ENCODE measurements at places on chromosomes 7 and 10.

DNA sequence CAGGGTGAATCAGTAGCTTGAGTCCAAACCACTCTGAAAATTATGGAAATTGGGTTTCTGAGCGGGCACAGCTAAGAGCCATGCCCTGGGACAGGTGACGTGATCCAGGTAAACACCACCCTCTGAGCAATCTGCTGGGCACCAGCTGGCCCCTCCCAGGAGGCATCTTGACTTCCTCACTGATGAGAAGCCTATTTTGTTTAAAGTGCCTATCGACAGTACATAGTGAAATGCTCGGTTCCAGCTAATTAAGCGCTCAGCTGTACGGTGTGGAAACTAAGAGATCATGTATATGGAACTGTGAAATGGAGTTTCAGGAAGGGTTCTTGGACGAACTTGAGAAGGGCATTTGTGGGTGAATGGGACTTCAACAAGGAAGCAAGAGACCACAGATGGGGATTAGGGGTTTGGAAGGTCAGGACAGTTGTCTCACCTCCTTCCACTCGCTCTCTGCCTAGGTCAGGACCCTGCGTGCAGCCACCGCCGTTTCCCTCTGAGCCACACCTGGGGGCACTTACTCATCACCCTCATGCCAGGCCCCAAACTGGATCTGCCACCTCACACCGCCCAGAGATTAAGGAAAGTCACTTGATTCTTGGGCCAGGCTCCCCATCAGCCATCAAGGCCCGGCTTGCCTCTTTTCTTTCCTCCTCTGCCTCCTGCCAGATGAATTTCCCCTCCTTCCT is 3.2 kb downstream of the ITPRIP start:
- DNase-seq, result no peak

GRCh38 chr7:69847921-69848612 is 249.8 kb downstream of the AUTS2 start:
- no peak for DNase-seq

GRCh38 chr10:9682802-9683201 is 1334.9 kb upstream of the CELF2 start:
- no peak for DNase-seq

DNA sequence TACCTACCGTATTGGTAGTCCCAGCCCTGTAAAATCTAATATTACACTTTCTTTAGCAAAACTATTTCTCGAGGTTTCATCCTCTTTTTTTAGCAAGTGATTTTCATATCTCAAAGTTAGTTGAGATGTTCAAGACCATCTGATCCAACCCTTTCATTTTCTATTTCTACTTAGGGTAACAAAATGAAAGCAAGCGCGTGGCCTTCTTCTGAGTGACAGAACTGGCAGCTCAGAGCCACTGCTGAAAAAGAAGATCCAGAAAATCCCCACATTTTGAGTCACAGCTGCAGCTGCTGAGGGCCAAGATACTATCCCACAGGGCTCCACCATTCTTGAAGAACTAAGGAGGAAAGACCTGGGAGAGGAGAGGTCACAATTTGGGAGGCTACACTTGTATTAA is 24.8 kb upstream of the ZNF800 start:
- DNase-seq, result no peak

DNA sequence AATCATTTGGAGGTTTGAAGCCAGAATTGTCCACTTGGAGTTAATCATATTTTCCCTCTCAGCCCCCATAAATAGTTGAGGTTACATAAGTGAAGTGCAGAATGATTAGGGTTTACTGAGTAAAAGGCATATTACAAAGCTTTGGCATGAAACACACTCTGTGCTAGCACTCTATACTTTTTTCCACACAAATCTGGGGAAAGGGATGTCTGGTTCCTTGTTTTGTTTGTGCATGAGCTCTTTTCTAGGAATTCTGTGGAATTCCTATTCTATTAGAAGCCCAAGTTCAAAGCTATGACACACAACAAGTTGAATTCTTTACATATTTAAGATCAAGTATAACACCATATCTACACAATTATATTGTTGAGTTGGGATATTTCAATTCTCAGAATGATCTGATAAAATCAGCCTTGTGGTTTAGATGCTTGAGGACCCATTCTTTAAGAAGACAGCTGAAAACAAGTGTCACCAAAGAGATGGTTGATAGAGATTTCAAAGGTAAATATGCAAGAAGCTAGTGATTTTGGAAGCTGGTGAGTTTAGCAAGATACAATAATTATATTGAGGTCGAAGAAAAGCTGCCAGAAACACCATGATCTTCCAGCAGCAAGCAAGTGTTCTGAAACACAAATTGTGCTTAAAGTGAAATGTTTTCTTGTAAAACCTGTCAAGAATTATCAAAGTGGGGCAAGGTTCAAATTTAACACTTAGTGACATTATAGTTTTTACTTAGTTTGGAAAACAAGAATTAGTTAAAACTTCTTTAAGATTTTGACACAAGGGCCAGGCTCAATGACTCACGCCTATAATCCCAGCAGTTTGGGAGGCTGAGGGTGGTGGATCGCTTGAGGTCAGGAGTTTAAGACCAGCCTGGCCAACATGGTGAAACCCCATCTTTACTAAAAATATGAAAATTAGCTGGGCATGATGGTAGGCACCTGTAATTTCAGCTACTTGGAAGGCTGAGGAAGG is 122.6 kb downstream of the INHBA start:
- peak; percentile 6 for DNase-seq

GRCh38 chr7:26078437-26079336 is 73.3 kb upstream of the NFE2L3 start:
- peak; percentile 64 for DNase-seq

GRCh38 chr7:17405786-17406185 is 107.3 kb downstream of the AHR start:
- no peak for DNase-seq

DNA sequence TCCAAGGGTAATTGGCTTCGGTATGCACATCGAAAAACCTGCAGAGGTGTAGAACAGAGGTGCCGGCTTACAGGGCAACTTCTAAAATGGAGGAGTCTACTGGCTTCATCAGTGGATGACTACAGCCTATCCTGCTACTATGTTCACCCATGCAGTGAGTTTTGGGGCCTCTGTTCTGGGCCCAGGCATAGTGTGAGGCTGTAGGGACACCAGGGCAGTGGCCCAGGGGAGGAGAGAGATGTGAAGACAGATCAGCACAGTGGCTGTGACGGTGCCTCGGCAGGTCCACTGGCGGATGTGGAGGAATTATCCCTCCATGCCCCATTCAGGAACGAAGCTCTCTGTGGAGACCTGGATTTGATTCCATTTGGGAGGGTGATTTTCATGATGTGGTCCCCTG is 235.3 kb upstream of the MKI67 start:
- DNase-seq, result no peak

- DNase-seq, result no peak
Measured at GRCh38 chr10:68052463-68052862, 22.6 kb downstream of the HERC4 start.

DNA sequence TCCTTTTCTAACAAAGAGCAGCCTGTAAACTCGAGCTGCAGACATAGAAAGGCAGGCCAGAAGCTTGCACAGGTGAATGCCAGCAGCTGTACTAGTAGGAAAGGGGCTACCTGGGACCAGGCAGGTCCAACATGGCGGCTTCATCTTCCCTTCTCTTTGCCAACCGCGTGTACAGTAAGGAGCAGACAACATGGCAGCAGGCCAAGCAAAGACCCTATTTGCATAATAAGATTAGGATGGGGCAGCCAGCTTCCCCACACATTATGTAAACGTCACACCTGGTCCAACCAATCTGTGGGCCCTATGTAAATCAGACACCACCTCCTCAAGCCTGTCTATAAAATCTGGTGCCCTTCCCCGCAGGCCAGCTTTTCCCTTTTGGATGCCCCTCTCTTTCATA is 1186.5 kb upstream of the AUTS2 start:
- no peak for DNase-seq
